ENCODE measurements at places on chromosomes 1 and 21. TPM values are rescaled to one million over a fixed set of nuclear protein-coding genes. Genes with fewer than 3 reads are reported as not detected.

- peaks cover 11% of the 10 kb centered on the region for H3K27me3 ChIP-seq
- H3K4me1 ChIP-seq = peaks cover 9% of the 10 kb centered on the region
- H3K36me3 ChIP-seq = no peaks in the 10 kb centered on the region
- peak within 1 kb of the TSS; percentile 19 for H3K4me3 ChIP-seq
- no peak within 1 kb of the TSS for H3K27ac ChIP-seq
- no peak for DNase-seq
These were observed at the start of gene KDF1 for GRCh38 chr1:26959722-26960624. Gene KDF1 (minus strand): TSS chr1:26960468. CDS start chr1:26952380, 8,088 bp downstream.

DNA sequence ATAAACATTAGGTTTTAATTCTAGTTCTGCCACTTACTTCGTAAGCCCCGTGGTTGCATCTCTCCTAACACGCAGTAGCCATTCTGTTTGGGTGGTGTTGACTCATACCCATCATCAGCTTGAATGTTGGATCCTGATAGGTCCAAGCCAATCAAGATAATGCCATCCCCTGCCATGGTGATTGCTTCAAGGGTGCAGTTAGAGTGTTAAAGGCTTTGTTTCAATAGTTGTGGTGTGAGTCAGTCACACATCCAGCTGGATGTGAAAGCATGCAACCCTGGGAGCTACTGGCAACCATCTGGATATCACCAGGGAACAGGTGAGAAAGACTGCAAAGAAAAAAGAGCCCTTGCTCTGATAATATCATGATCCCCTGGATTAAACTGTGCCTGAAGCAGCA, 69.1 kb downstream of the OMA1 start:
- H3K27me3 ChIP-seq = no peaks in the 10 kb centered on the region
- no peak for DNase-seq
- H3K27ac ChIP-seq = no peak overlapping the region
- H3K4me3 ChIP-seq = no peak overlapping the region
- H3K36me3 ChIP-seq = no peaks in the 10 kb centered on the region
- H3K4me1 ChIP-seq = no peaks in the 10 kb centered on the region

- no peak overlapping the region for H3K27ac ChIP-seq
- H3K4me1 ChIP-seq = peaks cover 49% of the 10 kb centered on the region
- peak; percentile 88 for DNase-seq
- no peaks in the 10 kb centered on the region for H3K36me3 ChIP-seq
These were observed 76.3 kb downstream of the ITPKB start for GRCh38 chr1:226662642-226663326.

GRCh38 chr1:110067893-110068645, 2.4 kb downstream of the ALX3 start:
- DNase-seq = no peak
- H3K27me3 ChIP-seq = peaks cover 29% of the 10 kb centered on the region
- H3K4me3 ChIP-seq = no peak overlapping the region
- H3K4me1 ChIP-seq = peaks cover 9% of the 10 kb centered on the region
- H3K36me3 ChIP-seq = no peaks in the 10 kb centered on the region

GRCh38 chr21:43355925-43356289, 71.0 kb downstream of the SIK1 start:
- no peak overlapping the region for H3K4me3 ChIP-seq
- no peaks in the 10 kb centered on the region for H3K27me3 ChIP-seq
- H3K4me1 ChIP-seq = no peaks in the 10 kb centered on the region
- H3K27ac ChIP-seq = no peak overlapping the region

- H3K27me3 ChIP-seq = no peaks in the 10 kb centered on the region
- no peak overlapping the region for H3K4me3 ChIP-seq
- H3K36me3 ChIP-seq = no peaks in the 10 kb centered on the region
- DNase-seq = no peak
These were observed 199.9 kb upstream of the CHRM3 start for GRCh38 chr1:239186487-239186886.

GRCh38 chr1:21624571-21625389, 44.4 kb downstream of the RAP1GAP start:
- H3K4me3 ChIP-seq = no peak overlapping the region
- no peaks in the 10 kb centered on the region for H3K27me3 ChIP-seq
- H3K36me3 ChIP-seq = no peaks in the 10 kb centered on the region
- H3K4me1 ChIP-seq = no peaks in the 10 kb centered on the region

GRCh38 chr1:78647238-78647637, 2.4 kb upstream of the IFI44 start:
- DNase-seq = no peak
- H3K4me1 ChIP-seq = no peaks in the 10 kb centered on the region
- H3K4me3 ChIP-seq = no peak overlapping the region
- no peak overlapping the region for H3K27ac ChIP-seq
- H3K36me3 ChIP-seq = no peaks in the 10 kb centered on the region

DNA sequence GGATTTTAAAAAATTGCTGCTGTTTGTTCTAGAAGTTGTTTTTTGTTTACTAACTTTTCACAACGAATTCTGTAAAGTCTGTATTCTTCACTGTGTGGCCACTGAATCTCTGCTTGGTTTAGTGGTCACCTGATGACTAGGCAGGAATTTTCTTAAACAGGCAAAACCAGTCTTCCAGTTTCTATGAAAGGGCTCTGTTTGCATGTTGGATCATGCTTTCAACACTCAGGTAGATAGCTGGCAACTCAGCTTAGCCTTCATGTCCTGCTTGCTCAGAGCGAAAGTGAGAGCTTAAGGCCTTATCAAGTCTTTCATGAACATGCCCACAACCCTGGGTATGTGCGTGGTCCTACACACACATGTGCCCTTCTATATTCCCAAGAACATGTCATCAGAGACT, 52.4 kb upstream of the CCDC190 start:
- H3K36me3 ChIP-seq = no peaks in the 10 kb centered on the region
- no peak overlapping the region for H3K27ac ChIP-seq
- H3K4me1 ChIP-seq = no peaks in the 10 kb centered on the region
- H3K4me3 ChIP-seq = no peak overlapping the region
- DNase-seq = no peak

DNA sequence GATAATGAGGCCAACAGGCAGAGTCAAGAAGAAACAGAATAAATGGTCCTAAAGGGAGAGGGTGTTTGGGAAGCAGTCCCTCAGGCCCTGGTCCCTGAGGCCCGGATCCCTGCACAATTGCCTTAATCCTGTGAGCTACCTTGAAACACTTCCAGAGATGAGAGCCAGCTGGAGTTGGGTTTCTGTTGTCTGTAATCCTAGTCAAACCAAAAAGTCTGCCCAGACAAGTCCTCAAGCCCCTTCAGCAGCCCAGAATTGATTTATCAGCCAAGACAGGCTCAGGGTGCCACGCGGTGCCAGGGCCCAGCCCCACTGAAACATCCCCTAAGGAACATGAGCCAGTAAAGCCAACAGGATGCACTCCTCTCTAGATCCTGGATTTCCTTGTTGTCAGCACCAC, 16.4 kb upstream of the CLSTN1 start:
- H3K4me3 ChIP-seq = no peak overlapping the region
- no peaks in the 10 kb centered on the region for H3K36me3 ChIP-seq
- no peaks in the 10 kb centered on the region for H3K27me3 ChIP-seq
- no peak overlapping the region for H3K27ac ChIP-seq
- DNase-seq = no peak

DNA sequence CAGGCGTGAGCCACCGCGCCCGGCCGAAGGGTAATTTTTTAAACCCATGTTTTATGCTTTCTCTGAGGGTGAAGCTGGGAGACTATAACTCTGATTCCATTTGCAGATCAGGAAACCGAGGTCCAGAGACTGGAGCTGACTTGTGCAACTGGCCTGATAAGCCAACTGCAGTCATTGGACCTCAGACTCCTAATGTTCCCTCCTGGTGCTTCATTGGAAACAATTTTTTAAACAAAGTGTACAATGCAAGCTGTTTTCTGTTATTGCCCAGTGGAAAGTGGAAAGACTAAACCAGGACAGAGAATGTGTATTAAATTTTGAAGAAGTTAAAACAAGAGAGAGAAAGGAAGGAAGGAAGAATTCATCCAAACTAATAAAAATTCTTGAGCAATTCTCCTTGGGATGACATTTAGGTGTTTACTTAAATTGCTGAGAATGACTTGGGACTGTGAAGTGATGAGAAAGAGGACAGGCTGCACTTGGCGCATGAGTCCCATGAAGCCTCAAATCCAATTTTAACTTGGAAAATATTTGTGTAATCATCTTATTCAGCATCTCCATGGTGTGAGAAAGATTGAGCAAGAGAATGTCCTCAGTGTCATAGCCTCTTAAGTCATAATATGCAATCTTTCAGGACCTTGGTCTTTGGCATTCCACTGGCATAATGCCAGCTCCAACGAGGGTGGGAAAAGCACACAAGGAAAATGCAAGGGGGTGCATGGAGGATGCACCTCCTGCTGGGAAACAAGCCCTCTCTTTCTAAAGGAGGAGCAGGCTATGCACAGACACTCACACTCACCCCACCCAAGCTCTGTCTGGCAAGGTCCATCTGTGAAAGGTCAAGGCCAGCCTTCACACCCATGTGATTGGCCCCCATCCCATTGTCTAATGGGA, 342.0 kb downstream of the SIPA1L2 start:
- no peaks in the 10 kb centered on the region for H3K27me3 ChIP-seq
- no peaks in the 10 kb centered on the region for H3K4me1 ChIP-seq
- H3K27ac ChIP-seq = no peak overlapping the region
- peak; percentile 17 for DNase-seq

DNA sequence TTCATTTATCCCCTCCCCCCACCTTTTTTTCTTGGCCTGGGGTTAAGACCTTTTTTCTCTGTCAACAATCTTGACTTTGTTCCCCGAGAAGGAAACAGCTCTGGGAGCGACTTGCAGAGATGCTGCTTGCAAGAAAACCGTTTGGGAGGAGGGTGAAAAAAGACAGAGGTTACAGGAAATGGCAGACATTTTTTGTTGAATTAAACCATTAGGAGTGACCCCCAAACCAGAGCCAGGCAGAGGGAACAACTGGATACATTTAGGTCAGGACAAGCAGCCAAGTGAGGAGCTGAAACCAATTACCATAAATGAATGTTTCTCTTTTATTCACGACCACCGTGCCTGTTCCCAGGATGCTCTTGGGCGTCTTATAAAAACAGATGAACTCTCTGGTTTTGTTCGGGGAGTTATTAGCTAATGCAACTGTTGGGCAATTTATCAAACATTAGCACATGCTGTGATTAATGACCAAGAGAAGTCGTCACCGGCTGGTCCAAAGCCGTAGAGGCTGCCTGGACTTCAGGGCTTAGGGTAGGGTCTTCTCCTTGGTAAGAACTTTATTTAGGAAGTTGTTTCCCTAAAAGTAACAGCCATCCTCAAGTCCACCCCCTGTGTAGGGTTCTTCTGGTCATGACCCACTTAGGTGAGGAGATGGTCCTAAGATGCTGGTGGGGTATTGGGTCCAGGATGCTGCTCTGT, 141.0 kb downstream of the FOXD2 start:
- no peak for DNase-seq
- H3K36me3 ChIP-seq = no peaks in the 10 kb centered on the region
- no peaks in the 10 kb centered on the region for H3K4me1 ChIP-seq
- H3K4me3 ChIP-seq = no peak overlapping the region
- H3K27me3 ChIP-seq = no peaks in the 10 kb centered on the region
- H3K27ac ChIP-seq = no peak overlapping the region

GRCh38 chr21:45320261-45321025, 32.7 kb upstream of the POFUT2 start:
- H3K36me3 ChIP-seq = no peaks in the 10 kb centered on the region
- H3K27ac ChIP-seq = peak overlapping the region; percentile 62

DMRTA2 gene
- total RNA-seq = not detected

TMIGD3 gene
- total RNA-seq = 7.1 TPM
